Stimulated activated CD8-positive, alpha-beta memory T cell treated with anti-CD3 and anti-CD28 coated beads, Interleukin-7, amount 100 ng/mL, for 24 hours (primary cell): ENCODE measurements at places on chromosomes 3 and 15.

DNA sequence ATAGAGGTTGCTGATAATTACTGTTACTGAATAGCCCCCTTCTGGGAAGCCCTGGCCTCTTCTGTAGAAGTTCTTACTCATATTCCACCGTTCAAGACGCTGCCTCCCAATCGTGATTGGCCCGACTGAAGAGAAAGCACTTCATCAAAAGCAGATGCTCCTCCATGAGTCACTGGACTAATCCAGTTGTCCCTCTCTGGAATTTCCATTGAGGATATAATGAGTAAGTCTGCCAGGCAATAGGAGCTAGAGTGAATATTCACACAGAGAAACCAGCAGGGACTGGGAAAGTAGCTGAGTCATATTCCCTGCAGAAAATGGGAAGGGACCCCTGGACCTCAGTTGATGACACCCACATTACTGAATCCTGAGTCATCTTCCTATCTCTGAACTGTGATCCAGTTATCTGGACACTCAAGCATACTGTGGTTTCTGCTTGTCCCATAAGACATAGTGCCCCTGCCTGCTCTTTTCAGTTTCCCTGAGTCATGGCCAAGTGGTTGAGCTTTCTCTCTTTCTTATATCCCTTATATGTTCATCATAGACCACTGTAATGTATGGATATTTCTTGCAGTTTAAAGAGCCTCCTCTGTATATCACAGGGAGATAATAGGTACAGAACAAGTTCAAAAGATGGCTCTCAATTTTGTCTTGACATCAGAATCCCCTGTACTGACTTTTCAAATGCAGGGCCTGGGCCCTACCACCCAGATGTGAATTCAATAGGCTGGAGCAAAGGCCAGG lies 151.2 kb upstream of the CDIN1 start:
- DNase-seq, result no peak

DNA sequence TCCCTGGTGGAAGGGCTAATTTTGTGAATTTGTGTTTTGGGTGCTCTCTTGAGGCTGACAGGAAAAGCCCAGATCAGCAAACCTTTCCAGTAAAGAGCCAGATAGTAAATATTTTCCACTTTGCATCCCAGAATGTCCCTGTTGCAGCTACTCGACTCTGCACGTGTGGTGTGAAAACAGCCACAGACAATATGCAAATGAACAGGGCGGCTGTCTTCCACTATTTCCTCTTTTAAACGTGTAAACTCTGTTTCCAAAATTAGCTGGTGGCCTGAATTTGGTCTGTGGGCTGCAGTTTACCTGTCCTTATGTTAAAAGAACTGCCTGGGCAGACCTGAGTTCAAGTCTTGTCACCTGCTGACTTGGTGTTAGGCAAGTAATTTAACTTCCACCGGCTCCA lies 202.7 kb downstream of the EDEM1 start:
- DNase-seq, result no peak

DNA sequence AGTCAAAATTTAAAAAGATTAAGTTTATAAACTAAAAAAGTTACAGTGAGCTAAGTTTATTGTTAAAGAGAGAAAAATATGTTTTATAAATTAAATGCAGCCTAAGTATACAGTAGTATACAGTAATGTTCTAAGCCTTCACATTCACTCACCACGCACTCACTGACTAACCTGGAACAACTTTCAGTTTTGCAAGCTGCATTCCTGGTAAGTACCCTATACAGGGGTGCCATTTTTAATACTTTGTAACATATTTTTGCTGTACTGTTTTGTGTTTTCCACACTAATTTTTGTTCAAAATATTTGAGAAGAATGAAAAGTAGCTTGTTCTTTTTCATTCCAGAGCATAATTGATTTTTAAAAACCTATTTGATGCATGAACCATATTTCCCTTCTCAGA lies 524.9 kb downstream of the RBMS3 start:
- DNase-seq, result no peak

DNA sequence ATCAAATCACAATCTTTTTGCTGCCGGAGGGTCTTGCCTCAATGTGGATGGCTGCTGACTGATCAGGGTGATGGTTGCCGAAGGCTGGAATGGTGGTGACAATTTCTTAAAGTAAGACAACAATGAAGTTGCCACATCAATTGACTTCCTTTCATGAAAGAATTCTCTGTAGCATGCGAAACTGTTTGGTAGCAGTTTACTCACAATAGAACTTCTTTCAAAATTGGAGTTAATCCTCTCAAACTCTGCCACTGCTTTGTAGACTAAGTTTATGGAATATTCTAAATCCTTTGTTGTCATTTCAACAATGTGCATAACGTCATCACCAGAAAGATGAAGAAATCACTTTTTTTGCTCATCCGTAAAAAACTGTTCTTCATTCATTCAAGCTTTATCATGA lies 65.8 kb downstream of the B3GNT5 start:
- DNase-seq, result no peak

GRCh38 chr3:104175696-104176095 lies 1191.0 kb upstream of the ALCAM start:
- no peak for DNase-seq
